Right atrium auricular region (tissue), 2 donors: ENCODE measurements at places on chromosomes 6 and 20.

- peak; percentile 57 for DNase-seq
Measured at GRCh38 chr20:17616480-17617211, 46.8 kb downstream of the DSTN start.

- no peak for DNase-seq
Measured at GRCh38 chr20:24449026-24449720, 20.3 kb upstream of the SYNDIG1 start.

- no peak for DNase-seq
Measured at GRCh38 chr6:35856250-35856649, 51.1 kb downstream of the LHFPL5 start.

DNA sequence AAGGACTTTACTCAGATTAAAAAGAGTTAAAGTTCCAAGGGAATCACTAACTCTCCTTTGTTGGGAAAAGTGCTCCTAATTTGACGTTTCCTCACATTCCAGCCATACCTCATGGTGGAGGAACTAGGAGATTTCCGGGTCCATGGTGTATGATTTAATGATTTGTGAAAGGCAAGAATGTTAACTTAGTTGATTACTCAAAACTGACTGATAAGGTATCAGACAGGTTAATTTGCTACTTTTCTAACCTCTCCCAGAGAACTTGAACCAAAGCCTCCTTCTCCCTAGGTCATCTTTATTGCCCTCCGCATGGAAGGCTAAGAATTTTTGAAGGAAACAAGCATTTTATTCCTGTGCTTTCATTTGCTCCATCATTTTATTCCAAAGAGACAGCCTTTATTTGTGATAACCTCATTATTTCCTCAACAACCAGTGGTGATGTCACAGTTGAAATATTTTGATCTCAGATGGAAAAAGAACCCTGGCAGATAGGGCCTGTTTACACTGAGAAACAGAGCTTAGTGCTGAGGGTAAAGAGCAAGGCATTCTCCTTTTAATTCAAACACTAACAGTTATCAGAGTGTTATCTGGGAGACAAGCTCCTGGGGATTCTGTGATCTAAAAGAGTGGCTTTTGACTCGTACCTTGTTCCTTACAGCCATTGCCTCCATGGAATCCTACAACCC lies 57.4 kb upstream of the BMP2 start:
- DNase-seq: no peak

DNA sequence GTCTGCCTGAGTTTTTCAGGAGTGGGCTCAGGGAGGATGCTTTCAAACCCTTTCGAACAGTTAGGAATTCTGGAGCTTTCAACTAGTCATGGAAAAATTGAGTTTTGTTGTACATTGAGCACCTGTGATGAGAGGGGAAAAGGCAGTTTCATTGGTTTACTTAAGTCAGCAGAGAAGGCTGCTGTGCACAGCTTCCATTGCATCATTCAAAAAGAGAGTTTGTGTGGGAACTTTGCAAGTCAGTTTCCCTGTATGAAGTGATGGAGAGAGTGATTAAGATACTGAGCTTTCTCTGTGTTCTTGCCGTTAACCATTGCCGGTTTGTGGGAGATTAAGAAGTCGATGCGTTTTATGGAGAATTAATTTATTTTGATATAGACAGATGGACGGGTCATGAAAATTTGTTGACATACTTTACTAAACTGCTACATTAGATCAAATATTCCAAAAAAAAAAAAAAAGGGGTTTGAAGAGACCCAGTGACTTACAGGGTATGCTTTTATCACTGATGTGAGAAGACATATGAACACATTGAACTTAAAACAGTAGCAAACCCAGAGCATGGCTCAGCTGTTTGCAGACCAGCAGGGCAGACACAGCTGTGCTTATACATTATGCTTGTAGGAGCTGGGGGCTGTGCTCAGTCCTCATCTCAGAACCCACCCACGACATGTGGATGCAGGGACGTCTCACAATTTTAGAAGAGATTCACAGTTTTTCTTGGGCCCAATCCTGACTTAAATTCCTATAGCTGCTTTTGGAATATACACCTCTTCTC lies 234.1 kb downstream of the SOX4 start:
- DNase-seq: no peak

GRCh38 chr20:64036346-64037198 lies 590 bp downstream of the C20orf204 start:
- DNase-seq: no peak

- DNase-seq: no peak
Measured at GRCh38 chr6:2838251-2838650, 3.4 kb downstream of the SERPINB1 start.

- no peak for DNase-seq
Measured at GRCh38 chr6:26161322-26161721, 74.1 kb downstream of the HFE start.

GRCh38 chr6:32439602-32440214 lies at the start of gene HLA-DRA:
TSS of gene HLA-DRA (plus strand) at chr6:32439887. CDS start at chr6:32439951, 64 bp downstream.
- DNase-seq: no peak

- DNase-seq: no peak
Measured at GRCh38 chr6:31689249-31690110, 8.6 kb upstream of the LY6G5C start.

- DNase-seq: no peak
Measured at GRCh38 chr20:48621376-48622078, 206.3 kb downstream of the PREX1 start.

DNA sequence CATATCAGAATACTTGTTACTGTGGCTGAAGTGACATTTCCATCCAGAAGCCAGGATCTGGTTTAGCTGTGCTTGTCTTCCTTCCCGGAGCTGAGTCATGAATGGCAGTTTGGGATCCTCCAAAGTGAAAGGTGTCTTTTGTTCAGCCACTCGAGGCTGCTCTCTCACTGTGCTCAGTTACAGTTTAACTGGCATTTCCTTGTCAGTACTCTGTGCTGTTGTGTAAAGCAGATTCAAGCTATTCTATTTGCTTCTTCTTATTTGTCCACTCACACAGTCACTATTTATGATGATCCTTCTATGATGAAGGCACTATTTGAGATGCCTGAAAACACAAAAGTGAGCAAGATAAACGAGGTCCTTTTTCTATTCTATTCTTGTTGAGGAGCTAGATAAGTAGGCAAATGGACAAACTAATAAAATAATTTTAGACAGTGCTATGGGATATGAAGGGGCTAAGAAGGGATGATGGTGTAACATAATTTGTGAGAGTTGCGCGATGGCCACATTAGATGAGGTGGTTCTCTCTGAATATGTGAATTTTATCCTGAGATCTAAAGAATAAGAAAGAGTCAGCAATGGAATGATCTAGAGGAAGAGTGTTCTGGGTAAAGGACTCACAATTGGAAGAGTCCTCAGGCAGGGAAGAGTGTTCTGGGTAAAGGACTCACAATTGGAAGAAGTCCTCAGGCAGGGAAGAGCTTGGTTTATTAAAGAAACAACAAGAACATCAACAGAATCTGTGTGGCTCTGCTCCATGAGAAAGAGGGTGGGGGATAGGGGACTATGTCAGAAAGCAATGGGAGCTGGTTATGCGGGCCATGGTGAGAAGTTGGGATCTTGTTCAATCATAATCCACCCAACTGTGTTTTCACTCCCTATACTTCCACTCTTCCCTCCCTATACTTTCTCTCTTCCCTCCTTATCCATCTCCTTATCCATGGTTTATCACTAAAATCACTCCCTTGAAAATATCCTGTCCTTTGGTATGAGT lies 40.1 kb downstream of the CYP24A1 start:
- DNase-seq: no peak

DNA sequence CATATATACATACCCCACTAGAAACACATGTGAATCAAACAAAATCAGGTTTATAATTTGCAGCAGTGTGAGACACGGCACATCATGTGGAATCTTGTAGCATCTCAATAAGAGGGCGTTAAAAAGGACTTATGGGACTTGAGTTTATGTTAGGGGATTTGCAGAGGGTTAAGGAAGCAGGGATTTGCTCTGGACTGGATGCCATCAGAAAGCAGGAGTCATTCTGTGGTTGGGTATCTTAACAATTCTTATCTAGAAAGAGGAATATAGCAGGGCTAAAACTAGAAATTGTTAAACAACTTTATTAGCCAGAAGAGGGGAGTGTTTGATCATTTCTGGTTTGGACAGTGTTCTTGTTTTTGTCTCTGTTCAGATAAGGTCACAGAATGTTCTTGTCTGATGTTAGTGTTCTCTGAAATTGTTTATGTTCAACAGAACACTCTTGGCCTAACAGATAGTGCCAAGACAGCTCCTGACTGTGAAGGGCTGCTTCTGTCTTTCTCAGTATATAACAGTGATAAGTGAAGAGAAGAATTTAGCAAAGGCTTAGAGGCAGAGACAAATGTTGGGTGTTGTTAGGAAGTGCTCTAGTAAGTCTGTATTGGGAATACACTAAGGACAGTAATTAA lies 39.2 kb downstream of the LIN28B start:
- DNase-seq: no peak

- DNase-seq: no peak
Measured at GRCh38 chr6:33185654-33186187, 6.5 kb downstream of the COL11A2 start.

DNA sequence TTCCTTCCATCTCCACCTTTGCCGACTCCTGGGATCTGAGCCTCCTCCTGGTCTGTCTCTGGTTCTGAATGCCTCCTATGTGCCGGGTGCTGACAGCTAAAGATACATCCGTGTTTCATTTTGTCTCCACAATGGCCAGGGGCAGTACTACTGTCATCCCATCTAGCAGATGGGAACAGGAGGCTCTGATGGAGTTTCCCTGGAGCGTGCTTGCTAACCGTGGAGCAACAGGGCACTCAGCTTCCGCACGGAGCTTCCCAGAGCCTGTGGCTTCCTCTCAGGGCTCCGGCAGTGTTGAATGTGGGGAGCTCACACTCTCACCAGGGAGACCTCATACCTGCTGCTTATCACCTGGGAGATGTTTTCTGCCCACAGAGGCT lies 11.9 kb upstream of the NPBWR2 start:
- no peak for DNase-seq

- DNase-seq: no peak
Measured at GRCh38 chr20:52943185-52943841, 28.8 kb upstream of the TSHZ2 start.

DNA sequence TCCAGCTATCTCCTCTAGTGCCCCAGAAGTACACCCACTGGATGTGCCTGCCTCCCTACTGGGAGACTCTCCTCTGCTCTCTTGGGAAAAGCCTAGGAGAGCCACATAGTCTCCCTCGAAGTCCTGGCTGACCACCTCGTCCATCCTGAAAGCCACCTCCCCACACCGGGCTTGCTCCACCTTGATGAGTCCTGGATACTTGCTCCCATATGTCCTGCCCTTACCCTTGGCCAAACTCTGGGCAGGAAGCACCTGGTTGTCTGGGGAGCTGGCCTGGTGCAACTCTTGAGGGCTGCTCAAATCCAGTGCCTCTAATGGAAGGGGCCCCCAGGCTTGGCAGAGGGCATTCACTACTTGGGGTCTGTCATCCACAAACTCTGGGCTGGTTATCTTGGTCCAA lies 19.3 kb downstream of the KIAA1755 start:
- no peak for DNase-seq

DNA sequence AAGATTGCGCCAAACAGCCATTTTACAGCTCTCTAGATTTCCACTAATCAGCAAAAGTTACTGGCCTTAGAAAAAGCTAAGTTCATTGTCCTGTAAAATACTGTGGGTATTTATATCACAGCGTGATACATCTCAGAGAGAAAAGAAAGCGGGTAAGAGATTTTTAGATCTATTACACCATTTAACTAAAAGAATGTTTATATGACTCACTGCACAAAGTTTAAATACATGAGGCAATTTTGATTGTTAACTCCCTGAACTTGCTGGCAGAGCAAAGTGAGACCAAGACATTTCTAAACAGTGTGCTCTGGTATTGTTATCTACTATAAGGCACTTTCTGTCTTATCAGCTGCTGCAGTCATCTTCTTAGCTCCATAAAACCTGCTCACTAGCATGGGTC lies 314.3 kb downstream of the EPHA7 start:
- no peak for DNase-seq

DNA sequence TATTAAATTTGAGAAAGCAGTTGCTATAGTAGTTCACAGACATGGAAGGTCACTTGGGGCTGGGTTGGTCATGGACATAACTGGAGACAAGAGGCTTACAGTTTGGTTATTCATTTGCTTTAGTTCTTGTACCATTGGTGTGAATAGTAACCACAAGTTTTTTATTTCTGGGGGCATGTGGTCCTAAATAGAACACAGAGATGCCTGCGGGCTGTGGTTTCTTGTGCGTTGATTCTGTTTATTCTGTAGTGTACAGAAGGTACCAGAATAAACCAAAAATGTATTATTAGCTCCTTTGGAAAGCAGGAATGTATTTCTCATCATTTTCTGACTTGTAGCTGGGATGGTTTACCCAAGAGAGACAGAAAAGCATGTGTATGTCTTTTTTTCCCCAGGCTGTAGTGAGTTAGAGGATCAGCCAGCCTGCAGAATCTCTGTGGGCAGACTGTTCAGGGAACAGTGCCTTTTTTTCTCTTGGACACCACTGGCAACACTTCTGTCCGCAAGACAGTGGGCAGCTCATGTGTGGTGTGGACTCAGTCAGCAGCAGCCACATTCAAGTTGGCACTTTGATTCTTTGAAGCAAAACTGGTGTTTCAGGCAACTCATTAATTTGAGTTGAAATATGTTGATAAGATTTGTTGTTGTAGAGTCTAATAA lies 122.1 kb downstream of the LRRC1 start:
- DNase-seq: no peak

- DNase-seq: no peak
Measured at GRCh38 chr20:35117196-35117595, 24.6 kb upstream of the TRPC4AP start.

GRCh38 chr6:147127587-147127986 lies 76.6 kb upstream of the STXBP5 start:
- DNase-seq: no peak

DNA sequence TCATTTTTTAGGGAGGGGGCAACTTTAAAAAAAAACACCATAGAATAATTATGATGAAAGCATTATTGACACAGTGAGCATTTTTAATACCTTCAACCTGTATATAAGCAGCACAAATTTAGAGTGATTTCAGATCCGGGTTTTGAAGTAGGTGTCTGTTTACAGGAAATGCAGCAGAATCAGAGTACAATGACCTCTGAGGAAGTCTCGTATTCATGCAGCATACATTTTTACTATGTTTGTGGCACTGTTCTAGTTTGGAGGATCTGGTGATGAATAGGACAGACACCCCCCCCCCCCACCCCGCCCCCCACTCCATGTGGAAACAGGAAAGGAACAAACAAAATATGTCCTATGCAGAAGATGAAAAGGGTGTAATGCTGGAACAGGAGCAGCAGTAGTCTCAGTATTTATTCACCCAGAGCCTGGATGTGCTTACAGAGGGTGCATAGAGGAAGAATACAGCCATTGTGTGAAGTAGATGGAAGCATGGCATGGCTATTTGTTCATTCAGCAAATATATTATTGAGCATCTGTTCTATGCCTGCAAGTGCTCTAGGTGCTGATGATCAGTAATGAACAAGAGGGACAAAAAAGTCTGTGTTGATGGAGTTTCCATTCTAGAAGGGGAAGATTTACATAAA lies 19.7 kb downstream of the VAPB start:
- DNase-seq: no peak

DNA sequence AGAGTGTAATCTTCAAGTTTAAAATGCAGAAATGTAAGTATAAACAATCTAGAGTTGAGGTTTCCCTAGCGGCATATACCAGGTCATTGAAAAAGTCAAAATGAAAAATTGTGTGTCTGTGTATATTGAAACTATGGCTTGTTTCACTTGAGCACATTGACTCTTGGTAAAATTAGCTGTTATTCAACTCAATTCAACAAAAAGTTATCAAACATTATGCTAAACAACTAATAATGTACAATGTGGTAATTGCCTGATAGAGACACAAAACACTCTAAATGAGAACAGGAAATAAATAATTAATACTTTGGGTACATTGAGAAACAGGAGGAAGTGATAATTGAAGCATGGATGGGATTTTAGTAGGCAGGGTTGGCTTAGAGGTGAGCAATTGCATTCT lies 444.8 kb downstream of the CDKAL1 start:
- no peak for DNase-seq

GRCh38 chr6:40717411-40718057 lies 130.4 kb upstream of the LRFN2 start:
- DNase-seq: no peak
